ENCODE measurements at places on chromosomes 16 and 17. TPM values are rescaled to one million over a fixed set of nuclear protein-coding genes. Genes with fewer than 3 reads are reported as not detected.

The NME4 gene
- polyA plus RNA-seq, result 72.9 TPM

- no peaks in the 10 kb centered on the region for H3K27me3 ChIP-seq
- no peak overlapping the region for H3K4me3 ChIP-seq
- no peaks in the 10 kb centered on the region for H3K36me3 ChIP-seq
These were observed 16.5 kb downstream of the SLC16A3 start for GRCh38 chr17:82245134-82246039.

GRCh38 chr17:57853695-57854094 lies 3.9 kb upstream of the MRPS23 start:
- DNase-seq, result peak; percentile 43
- no peak overlapping the region for H3K4me3 ChIP-seq
- no peaks in the 10 kb centered on the region for H3K27me3 ChIP-seq
- peaks cover 18% of the 10 kb centered on the region for H3K4me1 ChIP-seq
- peak overlapping the region; percentile 25 for H3K27ac ChIP-seq

DNA sequence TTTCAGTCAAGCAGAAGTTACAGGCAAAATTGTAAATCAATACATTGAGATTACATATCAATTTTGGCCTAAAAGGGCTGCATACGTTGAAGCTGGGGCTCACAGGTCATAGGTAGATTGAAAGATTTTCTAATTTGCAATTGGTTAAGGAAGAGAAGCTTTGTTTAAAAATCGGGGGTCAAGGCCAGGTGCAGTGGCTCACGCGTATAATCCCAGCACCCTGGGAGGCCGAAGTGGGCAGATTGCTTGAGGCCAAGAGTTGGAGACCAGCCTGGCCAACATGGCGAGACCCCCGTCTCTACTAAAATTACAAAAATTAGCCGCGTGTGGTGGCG lies 68.4 kb downstream of the MARF1 start:
- no peaks in the 10 kb centered on the region for H3K36me3 ChIP-seq
- no peaks in the 10 kb centered on the region for H3K27me3 ChIP-seq
- no peak for DNase-seq
- no peaks in the 10 kb centered on the region for H3K4me1 ChIP-seq
- H3K4me3 ChIP-seq, result no peak overlapping the region

The COPS3 gene
- 38.1 TPM for polyA plus RNA-seq

DNA sequence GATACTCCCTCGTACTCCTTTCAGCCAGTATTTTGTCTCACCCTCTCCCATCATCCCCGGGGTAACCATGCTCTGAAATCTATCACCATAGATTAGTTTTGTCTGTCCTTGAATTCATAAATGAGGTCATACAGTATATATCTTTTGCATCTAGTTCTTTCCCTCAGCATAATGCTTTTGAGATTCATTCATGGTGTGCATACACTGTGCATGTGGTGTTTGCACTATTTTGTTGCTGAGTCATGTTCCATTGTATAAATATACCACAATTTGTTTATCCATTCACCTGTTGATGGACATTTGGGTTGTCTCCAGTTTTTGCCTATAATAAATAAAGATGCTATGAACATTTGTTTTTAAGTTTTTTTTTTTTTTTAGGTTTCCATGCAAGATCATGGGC lies 34.2 kb upstream of the NLRP1 start:
- no peak for DNase-seq
- H3K4me1 ChIP-seq, result no peaks in the 10 kb centered on the region
- no peak overlapping the region for H3K4me3 ChIP-seq
- H3K36me3 ChIP-seq, result no peaks in the 10 kb centered on the region
- no peak overlapping the region for H3K27ac ChIP-seq

DNA sequence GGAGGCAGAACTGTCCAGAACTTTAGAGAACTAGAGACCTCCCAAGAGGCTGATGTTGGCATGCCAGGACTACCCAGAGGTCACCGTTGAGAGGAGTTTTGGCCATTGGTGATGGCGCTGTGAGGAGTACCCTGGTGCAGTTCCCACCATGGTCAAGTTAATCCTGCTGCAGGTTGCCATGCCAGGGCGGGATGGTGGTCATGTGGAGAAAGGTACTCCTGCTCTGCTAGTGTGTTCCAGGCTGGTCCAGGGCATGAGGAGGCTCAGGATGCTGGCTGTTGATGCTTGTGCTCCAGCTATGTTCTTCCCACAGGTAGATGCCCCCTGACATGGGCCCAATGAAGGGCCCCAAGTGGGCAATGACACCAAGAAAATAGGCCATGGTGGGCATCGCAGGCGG lies 4.1 kb upstream of the PHF12 start:
- no peaks in the 10 kb centered on the region for H3K27me3 ChIP-seq
- no peak overlapping the region for H3K4me3 ChIP-seq
- H3K27ac ChIP-seq, result no peak overlapping the region
- peak; percentile 38 for DNase-seq

The TM4SF5 gene
- polyA plus RNA-seq, result not detected

The KRTAP4-5 gene
- not detected for polyA plus RNA-seq

The DPEP3 gene
- 0.05 TPM for polyA plus RNA-seq

DNA sequence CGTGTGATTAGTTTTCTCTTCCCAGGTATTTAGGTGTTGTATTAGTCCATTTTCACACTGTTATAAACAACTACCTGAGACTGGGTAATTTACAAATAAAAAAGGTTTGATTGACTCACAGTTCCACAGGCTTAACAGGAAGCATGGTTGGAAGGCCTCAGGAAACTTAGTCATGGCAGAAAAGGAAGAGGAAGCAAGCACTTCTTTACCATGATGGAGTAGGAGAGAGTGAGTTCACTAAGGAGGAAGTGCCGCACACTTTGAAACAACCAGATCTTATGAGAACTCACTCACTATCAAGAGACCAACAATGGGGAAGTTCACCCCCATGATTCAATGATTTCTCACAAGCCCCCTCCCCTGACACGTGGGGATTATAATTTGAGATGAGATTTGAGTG lies 1343.7 kb upstream of the GOT2 start:
- no peaks in the 10 kb centered on the region for H3K4me1 ChIP-seq
- no peak overlapping the region for H3K4me3 ChIP-seq
- no peak for DNase-seq
- no peak overlapping the region for H3K27ac ChIP-seq
- H3K27me3 ChIP-seq, result no peaks in the 10 kb centered on the region

GRCh38 chr16:58363746-58364393 lies 28.4 kb upstream of the GINS3 start:
- no peaks in the 10 kb centered on the region for H3K36me3 ChIP-seq
- DNase-seq, result no peak
- H3K27me3 ChIP-seq, result no peaks in the 10 kb centered on the region
- no peaks in the 10 kb centered on the region for H3K4me1 ChIP-seq
- H3K4me3 ChIP-seq, result no peak overlapping the region

DNA sequence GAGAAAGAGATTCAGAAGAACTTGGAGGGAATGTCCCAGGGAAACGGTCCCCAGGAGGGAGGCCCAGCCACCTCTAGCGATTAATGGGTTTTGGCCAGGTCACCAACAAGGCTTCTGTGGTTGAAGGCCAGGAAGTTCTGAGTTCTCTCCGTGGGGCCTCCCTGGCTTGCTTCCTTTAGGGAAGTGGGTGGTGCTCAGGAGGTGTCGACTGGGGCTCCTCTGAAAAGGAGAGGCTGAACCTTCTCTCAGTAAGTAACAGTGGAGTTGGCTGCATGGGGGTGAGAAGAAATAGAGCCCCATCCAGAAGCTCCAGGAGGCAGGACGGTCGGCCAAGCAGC lies 77.1 kb upstream of the GSE1 start:
- no peaks in the 10 kb centered on the region for H3K27me3 ChIP-seq
- H3K27ac ChIP-seq, result no peak overlapping the region
- no peak for DNase-seq
- no peaks in the 10 kb centered on the region for H3K36me3 ChIP-seq

The SLFN14 gene
- polyA plus RNA-seq, result not detected

GRCh38 chr16:81451753-81452680 lies 7.4 kb downstream of the CMIP start:
- peaks cover 11% of the 10 kb centered on the region for H3K4me1 ChIP-seq
- no peak for DNase-seq
- no peaks in the 10 kb centered on the region for H3K36me3 ChIP-seq

- no peak for DNase-seq
- H3K27me3 ChIP-seq, result no peaks in the 10 kb centered on the region
- no peak overlapping the region for H3K4me3 ChIP-seq
These were observed 25.3 kb downstream of the DBNDD1 start for GRCh38 chr16:89993971-89994370.

GRCh38 chr17:33175562-33175961 lies 117.5 kb downstream of the ASIC2 start:
- H3K27me3 ChIP-seq, result no peaks in the 10 kb centered on the region
- no peak overlapping the region for H3K4me3 ChIP-seq
- H3K27ac ChIP-seq, result no peak overlapping the region
- no peaks in the 10 kb centered on the region for H3K36me3 ChIP-seq
- peak; percentile 21 for DNase-seq
- H3K4me1 ChIP-seq, result no peaks in the 10 kb centered on the region

The RNF43 gene
- 0.33 TPM for polyA plus RNA-seq

The AOC3 gene
- polyA plus RNA-seq, result 197 TPM

Measured in ovary (tissue), 10 donors.